ENCODE measurements at places on chromosomes 12 and 14. TPM values are rescaled to one million over a fixed set of nuclear protein-coding genes. Genes with fewer than 3 reads are reported as not detected.

MMP19 gene
- not detected for total RNA-seq

KRT80 gene
- not detected for total RNA-seq

KCNJ8 gene
- not detected for total RNA-seq

- no peak for DNase-seq
Measured at GRCh38 chr14:87233266-87233665, 759.7 kb downstream of the GALC start.

PTCSC3 gene
- total RNA-seq = not detected
